ENCODE measurements at places on chromosomes 6 and 20.

DNA sequence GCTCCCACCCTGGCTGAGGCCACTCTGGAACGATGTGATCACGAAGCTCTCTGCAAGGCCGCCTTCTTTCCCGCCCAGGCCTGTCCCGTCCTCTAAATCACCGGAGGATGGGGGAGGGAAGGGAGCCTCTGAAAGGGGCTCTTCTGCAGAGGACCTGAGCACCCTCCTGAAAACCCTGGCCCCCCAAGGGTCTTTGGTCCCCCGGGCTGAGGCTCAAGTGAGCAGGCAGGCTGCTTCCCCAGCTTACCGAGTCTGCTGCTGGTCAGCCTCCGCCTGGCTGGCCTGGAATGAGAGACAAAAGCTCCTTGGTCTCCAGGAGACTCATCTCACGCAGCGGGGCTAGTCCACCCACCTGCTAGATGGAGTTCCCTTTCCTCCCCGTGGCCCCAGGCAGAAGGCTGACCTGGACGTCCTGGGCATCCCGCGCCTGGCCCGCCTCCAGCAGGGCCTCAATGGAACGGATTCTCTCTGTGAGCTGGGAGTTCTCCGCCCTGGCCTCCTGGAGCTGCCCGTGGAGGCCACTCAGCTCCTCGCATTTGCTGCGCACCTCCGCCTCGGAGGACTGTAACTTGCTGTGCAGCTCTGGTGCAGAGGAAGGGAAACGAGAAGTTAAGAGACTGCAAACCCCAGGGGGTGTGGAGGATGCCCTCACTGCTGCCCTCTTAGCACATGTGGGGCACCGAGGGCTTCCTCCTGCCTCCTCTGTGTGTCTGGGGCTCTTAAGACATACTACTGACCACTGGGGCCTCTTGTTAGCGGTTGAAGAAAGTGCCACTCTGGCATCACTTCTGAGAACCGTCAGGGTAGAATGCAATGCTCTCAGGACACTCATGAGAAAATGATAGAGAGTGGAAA, 54.7 kb downstream of the RRBP1 start:
- DNase-seq = no peak

GRCh38 chr20:38272398-38272797, 11.9 kb upstream of the KIAA1755 start:
- DNase-seq = no peak

GRCh38 chr6:50653253-50653652, 60.1 kb upstream of the TFAP2D start:
- DNase-seq = no peak

GRCh38 chr6:29744621-29745020, 21.4 kb downstream of the HLA-F start:
- no peak for DNase-seq

DNA sequence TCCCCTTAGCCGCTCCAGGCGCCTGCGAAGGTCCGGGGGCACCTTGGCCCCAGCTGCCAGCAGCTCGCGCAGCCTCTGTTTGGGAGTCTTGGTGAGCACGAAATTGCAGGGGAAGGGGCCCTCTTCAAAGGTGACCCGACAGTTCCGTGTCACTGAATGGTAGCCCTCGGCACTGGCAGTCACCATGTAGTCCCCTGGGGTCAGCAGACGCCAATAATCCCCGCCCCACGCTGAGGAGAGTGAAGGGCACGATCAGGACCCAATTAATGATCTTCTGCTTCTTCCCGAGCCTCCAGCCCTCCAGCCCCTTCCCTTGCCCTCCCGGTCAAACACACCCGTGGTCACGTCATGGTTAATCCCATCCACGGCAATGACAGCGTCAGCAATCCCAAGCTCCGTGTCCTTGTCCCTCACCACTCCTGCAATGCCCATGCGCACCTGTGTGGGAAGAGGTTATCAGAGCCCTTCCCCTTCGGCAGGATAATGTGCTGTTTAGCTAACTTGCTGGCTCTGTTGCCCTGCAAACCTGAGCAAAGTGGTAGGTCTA, 6.2 kb downstream of the CPXM1 start:
- no peak for DNase-seq

GRCh38 chr20:24608926-24609667, 139.7 kb downstream of the SYNDIG1 start:
- DNase-seq = no peak

DNA sequence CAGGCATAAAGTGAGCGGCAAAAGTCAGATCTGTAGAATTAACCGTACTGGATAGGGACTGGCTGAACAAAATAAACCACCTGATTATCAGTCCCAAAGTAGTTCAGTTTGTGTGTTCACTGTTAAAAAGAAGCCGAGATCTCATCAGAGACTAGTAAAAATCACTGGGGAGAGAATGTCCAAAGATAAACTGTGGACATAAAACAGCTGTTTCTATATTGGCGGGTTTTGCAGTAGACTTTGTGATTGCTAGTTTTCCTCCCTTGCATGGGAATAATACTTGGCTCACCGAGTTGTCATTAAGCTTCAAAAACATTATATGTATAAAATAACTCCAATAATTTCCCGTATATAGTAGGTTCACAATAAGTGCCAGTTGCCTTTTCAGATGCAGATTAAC, 114.2 kb upstream of the ID4 start:
- DNase-seq = no peak

DNA sequence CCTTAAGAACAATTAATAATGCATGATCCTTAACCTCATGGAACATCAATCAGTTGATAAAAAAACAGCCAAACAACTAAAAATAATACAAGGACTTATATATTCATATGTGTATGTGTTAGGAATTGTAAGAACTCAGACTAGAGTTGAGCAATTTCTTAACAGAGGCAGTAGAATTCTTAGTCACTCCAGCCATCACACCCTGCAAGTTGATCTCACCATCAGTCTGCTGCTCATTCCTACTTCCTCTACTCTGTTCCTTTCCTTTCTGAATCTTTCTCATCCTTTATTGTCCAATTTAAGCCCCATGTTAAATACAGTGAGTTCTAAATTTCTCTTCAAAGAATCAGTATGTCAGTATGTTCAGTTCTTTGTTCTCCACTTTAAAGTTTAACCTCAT, 2.6 kb downstream of the ZNF165 start:
- DNase-seq = no peak

DNA sequence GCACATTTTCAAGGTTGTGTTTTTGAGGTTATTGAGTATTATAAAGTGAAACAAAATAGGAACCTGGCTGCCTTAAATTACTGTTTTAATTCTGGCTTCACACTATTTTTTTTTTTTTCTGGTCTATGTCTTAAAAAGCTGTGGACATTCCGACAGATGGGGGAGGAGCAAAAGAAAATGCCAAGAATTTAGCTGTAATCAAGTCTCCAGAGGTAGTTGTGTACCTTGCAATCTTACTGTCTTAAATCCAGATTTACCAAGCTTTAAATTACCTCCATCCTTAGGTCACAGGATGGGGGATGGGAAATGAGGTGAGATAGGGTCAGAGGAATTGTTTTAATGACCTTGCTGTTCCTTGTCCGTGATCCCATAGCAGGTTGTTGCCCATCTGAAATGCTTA, 182.8 kb downstream of the UTRN start:
- DNase-seq = no peak

- DNase-seq = no peak
Measured at GRCh38 chr6:139732451-139732850, 358.0 kb upstream of the CITED2 start.

GRCh38 chr20:45993197-45993951, 15.3 kb upstream of the MMP9 start:
- no peak for DNase-seq

DNA sequence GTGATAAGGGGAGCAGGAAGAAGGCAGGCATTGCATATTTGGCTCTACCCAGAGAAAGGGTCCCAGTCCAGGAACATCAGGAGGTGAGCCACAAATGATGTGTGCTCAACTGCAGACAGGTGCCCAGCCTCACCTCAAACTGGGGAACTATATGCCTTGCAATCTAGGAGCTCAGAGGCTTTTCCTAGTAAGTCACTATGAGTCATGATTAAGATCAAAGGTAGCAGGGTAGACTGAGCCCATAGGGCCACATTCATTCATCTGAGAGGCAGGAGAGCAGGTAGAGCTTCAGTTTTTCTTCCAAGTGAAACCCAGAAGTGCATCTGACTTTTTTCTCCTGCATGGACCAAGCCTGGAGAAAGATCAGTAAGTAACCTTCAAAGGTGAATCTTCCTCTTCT, 31.3 kb downstream of the MARCKS start:
- DNase-seq = no peak

DNA sequence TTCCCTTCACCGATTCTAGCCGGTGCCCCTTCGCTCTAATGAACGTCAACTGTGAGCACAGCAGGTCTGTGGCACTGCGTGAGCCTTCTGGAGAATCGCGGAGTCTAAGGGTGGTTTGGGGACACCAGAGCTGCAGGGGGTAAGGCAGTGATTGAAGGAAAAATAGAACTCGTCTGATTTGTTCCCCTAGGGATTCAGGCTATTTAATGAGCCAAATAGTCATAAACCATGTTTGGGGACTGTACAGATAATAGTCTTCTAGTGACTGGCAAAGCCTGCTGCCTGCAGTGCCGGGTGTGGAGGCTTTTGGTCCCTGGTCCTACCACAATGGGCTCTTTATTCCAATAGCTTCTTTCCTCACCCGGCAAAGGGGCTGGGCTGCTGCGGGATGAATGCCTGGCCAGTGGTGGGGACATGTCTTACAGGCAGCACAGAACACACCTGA, 11.1 kb upstream of the NTSR1 start:
- no peak for DNase-seq

DNA sequence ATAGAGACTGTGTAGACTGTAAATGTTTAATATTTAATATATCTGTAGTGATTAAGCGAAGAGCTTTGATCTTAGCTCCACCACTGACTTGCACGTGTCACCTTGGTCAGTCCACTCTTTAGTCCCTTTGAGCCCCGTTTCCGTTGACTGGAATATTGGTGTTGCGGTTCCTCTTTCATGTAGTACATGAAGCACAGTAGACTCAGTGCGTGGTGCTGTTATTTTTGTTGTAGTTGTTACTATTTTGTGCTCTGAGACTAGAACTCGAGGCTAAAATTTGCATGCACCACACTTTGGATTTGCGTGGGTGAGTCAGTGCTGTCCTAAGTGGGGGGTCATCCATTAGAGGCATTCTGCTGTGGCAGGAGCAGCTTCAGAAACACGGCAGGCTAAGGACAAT, 291.4 kb downstream of the QKI start:
- DNase-seq = no peak

- no peak for DNase-seq
Measured at GRCh38 chr6:33851959-33852358, 48.2 kb upstream of the MLN start.
